NAMALWA (cell line): ENCODE measurements at places on chromosomes 16 and 17.

DNA sequence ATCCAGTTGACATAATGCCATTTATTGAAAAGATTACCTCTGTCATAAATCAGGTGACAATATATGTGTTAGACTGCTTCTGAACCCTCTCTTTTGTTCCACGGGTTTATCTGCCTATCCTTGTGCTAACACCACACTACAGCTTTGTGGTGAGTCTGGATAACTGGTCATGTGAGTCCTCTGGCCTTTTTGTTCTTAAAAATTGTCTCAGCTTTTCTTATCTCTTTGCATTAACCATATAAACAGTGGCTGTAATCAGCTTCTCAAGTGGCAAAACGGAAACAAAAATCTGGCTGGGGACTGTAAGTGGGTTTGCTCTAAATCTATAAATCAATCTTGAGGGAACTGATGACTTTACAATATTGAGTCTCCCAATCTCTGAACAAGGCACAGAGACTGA lies 44.6 kb downstream of the STX8 start:
- no peak for DNase-seq

DNA sequence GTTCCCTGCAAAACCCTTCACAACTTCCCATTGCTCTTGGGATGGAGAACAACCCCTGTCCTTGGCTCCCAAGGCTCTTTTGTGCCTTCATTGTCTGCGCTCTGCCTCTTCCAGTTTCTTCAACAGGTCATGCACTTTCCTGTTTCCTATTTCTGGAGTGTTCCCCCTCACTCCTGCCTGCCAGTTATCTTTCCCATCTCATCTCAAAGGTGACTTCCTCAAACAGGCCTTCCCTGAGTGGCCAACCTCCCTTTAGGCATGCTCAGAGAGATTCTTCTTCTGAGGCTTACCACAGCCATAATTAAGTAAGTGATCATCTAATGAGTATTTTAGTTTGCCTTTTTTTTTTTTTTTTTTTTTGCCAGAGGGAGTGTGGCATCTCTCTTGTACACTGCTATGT lies 2.9 kb upstream of the CYLD start:
- DNase-seq = no peak

- no peak for DNase-seq
These were observed 4.2 kb downstream of the CDK3 start for GRCh38 chr17:76004750-76005262.

DNA sequence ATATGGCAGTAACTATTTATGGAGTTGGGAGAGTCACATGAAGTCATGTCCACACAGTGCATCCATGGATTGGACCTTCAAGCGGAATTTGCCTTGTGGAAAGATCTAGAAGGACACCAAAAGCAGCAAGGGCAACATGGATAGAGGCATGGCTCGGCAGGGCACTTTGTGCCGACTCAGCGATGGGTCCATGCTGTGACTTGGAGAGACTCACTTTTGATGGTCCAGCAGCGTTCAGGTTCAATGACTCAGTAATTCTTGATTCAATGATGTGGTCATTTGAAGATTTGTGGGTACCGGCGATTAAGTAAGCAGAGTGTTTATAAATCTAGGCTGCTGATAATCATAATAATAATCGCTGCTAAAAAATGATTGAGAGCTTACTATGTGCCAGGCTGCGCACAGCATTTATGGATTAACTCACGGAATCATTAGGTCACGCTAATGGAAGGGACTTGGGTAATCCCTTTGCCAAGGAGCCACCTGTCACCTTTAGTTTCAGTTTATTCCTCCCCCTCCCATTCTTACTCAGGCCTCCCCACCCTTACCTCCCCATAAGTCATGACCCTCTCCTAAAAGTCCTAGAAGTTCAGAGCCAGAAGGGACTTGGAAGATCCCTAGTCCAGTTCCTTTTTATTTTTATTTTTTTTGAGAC lies 127.5 kb upstream of the CRHR1 start:
- no peak for DNase-seq

DNA sequence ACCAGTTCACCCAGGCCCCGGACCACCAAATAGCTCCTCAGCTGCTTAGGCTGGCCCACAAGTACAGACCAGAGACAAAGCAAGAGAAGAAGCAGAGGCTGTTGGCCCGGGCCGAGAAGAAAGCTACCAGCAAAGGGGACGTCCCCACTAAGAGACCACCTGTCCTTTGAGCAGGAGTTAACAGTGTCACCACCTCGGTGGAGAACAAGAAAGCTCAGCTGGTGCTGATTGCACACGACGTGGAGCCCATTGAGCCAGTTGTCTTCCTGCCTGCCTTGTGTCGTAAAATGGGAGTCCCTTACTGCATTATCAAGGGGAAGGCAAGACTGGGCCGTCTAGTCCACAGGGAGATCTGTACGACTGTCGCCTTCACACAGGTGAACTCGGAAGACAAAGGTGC lies 15.4 kb downstream of the FOXF1 start:
- no peak for DNase-seq

DNA sequence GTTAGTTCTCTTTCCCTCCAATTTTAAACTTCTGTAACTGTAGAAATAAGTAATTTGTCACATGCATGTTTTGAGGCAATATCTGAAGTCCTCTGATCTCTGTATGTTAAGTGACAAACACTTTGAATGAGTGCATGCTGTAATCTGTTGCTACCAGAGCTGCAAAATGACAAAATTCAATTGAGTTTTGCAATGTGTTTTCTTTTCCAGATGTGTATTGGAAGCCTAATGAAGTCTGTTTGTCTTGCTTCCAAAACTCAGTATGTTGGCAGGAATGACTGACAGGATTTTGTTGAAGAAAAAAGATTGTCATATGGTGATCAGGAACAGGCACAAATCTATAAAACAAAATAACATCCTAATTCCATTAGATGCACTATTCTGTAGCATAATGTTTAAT lies 561.6 kb upstream of the CDH8 start:
- no peak for DNase-seq

GRCh38 chr16:17804857-17805256 lies 334.1 kb upstream of the XYLT1 start:
- DNase-seq = no peak

- DNase-seq = no peak
These were observed 5.6 kb upstream of the ST3GAL2 start for GRCh38 chr16:70444249-70445063.

DNA sequence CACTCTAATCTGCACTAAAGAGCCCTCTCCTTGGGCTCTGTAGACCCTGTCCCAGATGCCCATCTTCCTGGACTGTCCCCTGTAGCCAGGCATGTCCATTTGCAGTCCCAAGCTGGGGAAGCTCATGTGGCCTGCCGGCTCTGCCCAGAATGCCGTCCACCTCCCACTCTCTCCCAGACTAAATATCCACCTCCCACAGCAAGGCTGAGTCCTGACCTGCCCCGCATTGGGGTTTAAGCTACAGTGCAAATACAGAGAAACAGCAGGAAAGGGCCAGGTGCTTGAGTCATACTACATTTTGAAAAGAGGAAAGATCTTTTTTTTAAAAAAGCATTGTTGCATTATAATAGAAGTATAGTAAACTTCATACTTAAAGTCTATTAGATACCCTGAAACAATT lies 3.0 kb downstream of the ST6GALNAC2 start:
- no peak for DNase-seq

- no peak for DNase-seq
These were observed 16.7 kb upstream of the MYH10 start for GRCh38 chr17:8647202-8647601.

GRCh38 chr17:45155483-45155882 lies 6.2 kb upstream of the HEXIM2 start:
- DNase-seq = no peak

DNA sequence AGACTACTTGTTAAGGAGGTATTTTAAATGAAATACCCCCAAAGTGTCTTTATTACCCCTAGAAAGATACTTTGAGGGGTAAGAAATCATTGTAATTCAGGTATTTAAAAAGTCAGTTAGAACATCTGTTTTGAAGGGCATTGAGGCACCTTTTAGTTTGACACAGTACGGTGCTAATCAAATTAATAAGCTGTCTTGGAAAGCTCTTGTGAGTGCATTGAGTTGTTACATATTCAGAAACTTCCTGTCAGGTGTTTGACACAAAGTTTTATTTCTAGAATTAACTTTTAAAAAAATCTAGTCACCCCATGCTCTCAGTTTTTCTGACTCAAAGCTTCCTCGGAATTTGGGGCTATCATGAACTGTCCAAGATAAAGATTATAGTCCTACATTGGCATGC lies 4.6 kb downstream of the RBBP6 start:
- DNase-seq = peak; percentile 47

DNA sequence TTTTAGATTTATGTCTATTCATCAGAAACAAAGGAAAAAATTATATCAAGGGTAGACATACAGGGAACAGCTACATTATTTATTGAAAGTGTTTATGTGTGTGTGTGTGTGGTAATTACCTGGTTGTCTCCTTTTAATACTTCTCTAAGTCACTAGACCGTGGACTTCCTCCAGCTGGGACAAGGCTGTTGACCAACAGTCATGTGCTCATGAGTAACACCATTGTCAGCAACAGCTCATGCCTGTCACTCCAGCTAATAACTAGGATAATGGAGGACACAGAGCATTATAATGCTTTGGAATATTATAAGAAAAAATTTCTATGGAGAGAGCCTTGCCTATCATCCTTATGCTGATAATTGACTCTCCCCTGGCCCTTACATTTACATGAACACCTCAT lies 125.3 kb upstream of the SALL1 start:
- no peak for DNase-seq

GRCh38 chr16:56211435-56211981 lies 20.2 kb downstream of the GNAO1 start:
- no peak for DNase-seq

DNA sequence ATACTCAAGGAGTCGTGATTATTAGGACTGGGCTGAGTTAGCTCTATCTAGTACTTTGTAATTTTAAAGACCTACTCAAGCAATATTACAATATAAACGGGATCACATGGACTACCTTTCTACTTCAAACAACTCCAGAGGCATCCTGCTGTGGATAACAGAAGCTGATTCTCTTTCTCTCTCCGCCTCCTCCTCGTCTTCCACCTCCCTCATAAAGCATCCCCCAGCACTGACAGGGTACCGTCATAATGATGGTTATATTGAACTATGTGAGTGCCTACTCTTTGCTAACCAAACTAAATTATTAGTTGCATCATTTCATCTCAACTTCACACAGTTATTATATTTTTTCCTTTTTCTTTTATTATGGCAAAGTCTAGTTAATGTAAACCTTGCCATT lies 165.4 kb upstream of the FOXF1 start:
- DNase-seq = no peak

DNA sequence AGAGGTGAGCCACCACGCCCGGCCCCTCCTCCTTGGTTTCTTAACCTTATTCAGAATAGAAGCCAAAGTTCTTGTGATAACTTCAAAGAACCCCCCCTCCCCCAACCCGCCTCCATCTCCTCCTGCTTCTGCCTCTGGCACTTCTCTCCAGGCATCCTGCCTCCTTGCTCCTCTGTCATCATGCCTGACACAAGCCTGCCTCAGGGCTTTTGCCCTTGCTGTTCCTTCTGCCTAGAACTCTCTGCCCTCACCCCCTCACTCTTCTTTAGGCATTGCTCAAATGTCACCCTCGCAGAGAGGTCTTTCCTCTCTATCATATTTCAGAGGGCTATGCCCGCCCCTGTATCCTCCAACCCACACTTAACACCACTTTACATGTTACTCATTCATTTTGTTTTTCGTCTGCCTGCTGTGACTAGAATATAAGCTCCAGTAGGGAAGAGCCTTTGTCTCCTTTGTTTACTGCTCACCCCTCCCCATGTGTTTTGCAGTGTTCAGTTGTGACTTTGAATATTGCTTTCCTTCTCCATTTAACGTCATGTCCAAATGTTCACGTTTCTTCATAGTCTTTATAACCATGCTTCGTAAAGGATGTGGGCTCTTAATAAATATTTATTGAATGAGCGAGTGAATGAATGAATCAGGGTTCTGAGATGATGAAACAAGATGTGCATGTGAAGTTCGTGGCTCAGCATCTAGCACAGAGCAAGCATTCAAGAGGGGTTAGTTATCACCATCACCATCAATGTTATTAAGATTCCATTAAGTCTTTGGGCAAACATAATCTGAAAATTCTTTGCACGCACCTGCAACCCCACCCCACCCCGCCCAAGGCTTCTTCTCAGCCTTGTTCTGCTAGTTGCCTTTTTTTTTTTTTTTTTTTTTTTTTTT lies 186.2 kb upstream of the WSCD1 start:
- no peak for DNase-seq

GRCh38 chr17:36048066-36048465 lies 16.0 kb upstream of the CCL18 start:
- no peak for DNase-seq

- peak; percentile 62 for DNase-seq
These were observed 7.2 kb downstream of the PLA2G15 start for GRCh38 chr16:68252383-68252782.

- DNase-seq = no peak
These were observed 113.7 kb downstream of the CPPED1 start for GRCh38 chr16:12690024-12690423.

GRCh38 chr17:67035131-67036083 lies 8.9 kb upstream of the CACNG1 start:
- no peak for DNase-seq

GRCh38 chr17:39738983-39739884 lies 1.5 kb downstream of the GRB7 start:
- no peak for DNase-seq
